ENCODE measurements at places on chromosomes 12 and 14.

DNA sequence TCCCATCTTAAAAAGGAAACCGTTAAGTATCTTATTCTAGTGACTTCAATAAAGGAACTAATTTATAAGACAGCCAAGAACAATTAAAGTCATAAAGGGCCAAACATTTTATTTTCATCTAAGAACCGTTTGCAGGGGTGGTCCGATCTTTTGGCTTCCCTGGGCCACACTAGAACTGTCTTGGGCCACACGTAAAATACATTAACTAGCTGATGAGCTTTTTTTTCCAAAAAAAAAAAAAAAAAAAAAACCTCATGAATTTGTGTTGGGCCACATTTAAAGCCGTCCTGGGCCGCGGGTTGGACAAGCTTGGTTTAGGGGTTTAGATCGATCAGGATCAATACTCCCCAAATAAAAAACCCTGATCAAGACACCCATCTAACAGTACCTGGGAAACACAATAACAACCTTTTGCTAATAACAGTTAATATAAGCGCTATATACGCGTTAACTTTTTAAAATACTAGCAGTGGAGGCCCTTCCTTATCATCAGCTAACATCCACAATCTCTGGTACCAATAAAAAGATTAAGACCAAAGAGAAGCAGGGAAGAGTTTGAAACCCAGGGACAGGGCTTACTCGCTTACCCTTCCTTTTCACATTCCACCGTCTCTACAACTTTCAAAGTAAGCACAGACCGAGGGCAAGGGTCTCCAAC lies 1.1 kb downstream of the NAP1L1 start:
- no peak for DNase-seq

- DNase-seq = no peak
Measured at GRCh38 chr12:29517264-29517663, 19.8 kb upstream of the OVCH1 start.

DNA sequence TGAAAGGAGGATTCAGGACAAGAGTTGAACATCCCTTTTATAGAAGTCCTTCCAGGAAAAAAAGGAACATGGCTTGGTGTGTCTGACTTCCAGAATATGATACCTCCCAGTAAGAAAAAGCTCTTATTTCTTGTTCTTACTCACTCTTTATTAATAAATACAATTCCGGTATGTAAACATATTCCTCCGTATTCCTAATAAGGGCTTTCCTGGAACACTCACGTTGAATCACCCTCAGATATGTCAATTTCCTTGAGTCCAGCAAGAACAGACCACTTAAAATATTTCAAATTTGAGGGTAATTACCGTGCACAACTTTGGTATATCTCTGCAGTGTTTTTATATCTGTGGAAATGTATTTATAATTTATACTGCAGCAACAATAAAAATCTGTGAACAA lies 385.6 kb downstream of the SYT1 start:
- no peak for DNase-seq

- no peak for DNase-seq
Measured at GRCh38 chr14:33929799-33930408, 21.0 kb downstream of the EGLN3 start.

DNA sequence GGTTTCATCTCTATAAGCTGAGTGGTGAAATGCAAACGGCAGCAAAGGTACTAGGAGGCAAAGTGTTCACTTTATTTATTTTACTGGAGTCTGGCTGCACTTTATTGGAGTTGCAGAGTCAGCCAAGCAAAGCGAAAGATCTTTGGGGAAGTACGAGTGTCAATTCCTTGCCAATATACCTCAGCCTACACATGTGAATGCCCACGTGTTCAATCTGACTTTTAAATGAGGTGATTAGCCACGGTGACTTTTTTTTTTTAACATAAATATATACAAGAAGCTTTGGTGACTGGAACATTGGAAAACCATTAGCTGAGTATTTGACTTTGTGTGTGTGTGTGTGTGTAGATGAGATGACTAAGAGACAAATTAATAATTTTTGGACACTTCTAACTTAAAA lies 178.8 kb downstream of the NTS start:
- no peak for DNase-seq

GRCh38 chr12:28535216-28535615 lies 345.0 kb downstream of the CCDC91 start:
- DNase-seq = no peak

- DNase-seq = no peak
Measured at GRCh38 chr12:131112700-131113290, 159.1 kb downstream of the ADGRD1 start.

DNA sequence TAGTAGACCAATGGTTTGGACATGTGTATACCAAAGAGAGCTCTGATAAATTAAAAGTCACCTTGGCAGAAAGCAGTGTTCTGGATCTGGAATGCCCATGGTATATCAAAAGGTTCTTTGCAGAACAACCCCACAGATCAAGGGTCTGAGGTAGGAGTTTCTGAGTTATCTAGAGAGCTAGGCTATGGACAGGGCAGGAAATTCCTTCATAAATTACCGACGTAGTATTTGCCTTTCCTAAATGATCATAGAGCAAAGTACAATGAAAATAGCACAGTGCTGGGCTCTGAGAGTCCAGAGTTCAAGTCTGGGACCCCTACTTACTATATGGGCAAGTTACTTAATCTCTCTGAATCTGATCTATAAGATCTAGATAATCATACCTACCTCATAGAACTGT lies 35.3 kb upstream of the PELI2 start:
- DNase-seq = no peak

GRCh38 chr12:94707036-94707435 lies 56.7 kb upstream of the TMCC3 start:
- no peak for DNase-seq

DNA sequence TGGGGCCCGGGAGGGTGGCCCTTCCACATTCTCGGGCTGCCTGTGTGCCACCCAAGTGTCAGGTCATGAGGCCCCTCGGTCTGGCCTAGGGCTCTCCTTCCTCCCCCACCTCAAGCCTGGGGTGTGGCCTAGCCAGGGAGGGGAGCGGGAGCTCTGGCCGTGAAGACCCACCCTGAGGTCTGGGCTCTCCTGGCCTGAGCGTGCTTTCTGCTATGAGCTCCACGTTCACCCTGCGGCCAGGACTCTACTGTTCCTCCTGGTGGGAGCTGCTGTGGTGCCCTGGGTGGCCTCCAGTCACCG lies 12.0 kb downstream of the PACS2 start:
- DNase-seq = no peak

- DNase-seq = no peak
Measured at GRCh38 chr12:5656836-5657235, 224.9 kb downstream of the NTF3 start.

DNA sequence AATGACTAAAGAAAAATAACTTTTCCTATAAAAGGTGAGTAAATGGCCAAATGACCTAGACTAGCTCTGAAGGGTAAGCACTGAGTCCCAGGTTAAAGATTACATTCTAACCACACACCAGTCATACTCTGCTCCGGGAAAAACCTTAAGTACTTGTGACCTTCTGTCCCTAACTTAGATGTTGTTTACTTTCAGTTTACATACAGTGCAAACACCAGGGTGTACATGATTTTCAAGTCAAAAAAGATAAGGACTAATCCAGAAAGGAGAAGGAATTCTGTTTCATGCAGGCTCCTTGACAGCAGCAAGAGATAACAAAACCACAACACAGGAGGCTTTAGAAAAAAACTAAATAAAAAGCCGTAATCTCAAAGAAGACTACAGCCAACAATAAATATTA lies 174.2 kb downstream of the PPM1H start:
- no peak for DNase-seq

DNA sequence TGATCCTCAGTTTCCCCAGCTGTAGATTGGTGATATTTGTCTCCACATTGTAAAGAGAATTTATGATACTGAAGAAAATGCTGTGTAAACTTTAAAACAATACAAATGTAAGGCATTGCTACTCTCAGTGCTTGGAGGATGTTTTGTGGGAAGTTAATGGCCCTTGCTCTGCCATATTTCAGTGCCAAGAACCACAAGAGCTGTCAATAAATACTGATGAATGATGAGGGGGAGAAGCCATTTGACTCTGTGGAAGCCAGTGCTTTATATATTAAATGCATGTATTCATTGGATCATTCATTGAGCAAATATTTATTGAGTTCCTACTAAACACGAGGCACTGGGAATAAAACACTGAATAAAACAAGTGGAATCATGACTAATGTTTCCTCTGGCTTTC lies 30.8 kb downstream of the CACNA1C start:
- no peak for DNase-seq

DNA sequence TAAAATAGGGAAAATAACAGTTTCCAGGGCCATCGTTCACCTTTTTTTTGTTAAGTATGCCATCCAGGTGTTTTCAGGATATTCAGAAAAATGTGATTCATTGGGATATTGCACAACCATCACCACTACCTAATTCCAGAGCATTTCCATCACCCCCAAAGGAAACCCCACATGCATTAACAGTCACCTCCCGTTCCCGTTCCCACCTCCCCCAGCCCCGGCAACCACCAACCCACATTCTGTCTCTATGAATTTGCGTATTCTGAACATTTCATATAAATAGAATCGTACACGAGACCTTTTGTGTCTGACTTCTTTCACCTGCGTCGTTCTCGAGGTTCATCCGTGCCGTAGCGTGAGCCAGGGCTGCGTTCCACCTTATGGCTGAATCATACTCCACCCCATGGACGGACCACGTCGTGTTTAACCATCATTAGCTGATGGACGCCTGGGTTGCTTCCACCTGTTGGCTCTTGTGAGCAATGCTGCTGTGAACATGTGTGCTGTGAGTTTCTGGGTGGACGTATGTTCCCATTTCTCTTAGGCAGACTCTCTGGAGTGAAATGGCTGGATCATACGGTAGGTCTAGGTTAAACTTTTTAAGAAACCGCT lies 51.0 kb upstream of the NCOR2 start:
- DNase-seq = no peak

DNA sequence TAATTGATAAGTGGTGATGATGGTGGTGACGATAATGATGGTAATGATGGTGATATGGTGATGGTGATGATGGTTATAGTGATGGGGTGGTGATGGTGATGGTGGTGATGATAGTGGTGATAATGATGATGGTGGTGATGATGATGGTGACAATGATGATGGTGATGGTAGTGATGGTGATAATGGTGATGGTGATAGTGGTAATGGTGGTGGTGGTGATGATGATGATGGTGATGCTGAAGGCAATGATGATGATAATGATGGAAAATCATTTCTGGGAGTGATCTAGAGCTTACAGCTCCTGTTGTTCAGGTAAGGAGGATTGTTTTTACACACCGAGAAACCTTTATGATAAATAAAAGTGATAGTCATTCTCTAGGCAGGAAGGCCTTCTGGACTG lies 33.9 kb downstream of the CCDC63 start:
- no peak for DNase-seq

DNA sequence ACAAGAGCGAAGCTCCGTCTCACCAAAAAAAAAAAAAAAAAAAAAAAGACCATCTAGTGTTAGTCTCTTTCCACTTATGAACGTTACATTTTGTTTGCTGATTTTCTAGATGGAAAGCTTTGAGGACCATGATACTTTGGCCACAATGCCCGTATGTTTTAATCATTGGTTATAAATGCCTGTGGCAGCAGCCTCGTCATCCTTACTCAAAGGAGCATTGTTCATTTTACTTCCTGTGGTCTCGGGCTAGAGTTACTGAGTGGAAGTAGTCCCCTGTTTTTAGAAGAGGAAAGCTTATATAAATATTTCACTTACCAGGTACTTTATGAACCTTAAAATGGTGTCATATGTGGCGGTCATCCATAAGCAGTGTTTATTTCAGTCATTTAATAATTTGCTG lies 359.9 kb downstream of the AEBP2 start:
- DNase-seq = no peak

DNA sequence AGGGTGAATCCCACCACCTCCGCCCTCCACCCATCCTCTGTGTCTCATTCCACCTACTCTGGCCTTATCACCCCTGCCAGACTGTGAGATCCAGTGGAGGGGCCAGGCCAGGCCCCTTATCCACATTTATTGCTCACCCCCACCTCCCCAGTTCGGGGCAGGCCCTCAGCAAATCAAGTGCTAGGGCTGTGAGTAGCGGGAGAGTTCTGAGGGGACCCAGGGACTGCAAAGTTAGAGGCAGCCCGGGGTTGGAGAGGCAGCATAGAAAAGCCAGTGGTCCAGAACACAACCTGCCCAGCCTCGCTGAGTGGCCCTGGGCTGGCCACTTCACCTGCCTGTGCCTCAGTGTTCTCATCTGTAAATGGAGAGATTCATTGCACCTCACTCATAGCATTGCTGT lies 27.2 kb upstream of the ACTN1 start:
- DNase-seq = no peak

GRCh38 chr14:76870166-76870565 lies 44.0 kb downstream of the LRRC74A start:
- DNase-seq = no peak

GRCh38 chr12:132633398-132633797 lies 14.8 kb downstream of the P2RX2 start:
- no peak for DNase-seq

GRCh38 chr12:99087278-99087677 lies 442.2 kb downstream of the APAF1 start:
- DNase-seq = no peak

GRCh38 chr14:24425704-24426103 lies 3.8 kb downstream of the CBLN3 start:
- DNase-seq = no peak

DNA sequence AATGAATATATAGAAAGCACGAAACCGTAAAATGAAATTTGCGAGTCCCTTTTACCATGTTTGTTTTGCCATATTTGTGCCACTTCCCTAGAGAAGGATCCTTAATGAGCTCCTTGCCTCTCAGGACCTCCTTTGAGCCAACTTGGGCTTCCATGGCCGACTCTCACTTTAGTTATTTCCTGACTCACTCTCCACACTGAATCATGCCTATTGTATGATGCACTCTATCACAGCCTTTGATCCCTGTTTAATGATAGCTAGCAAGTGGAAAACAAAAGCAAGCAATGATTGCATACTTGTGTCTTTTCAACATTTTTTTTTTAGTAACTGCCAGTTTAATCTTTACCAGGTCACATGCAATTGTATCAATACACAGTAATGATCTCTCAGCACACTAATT lies 153.2 kb downstream of the CCER1 start:
- DNase-seq = no peak

GRCh38 chr12:62332598-62332997 lies 72.4 kb downstream of the USP15 start:
- DNase-seq = no peak

- no peak for DNase-seq
Measured at GRCh38 chr14:90721619-90722305, 94.5 kb downstream of the TTC7B start.

- no peak for DNase-seq
Measured at GRCh38 chr14:100981809-100982208, 78.3 kb upstream of the RTL1 start.

DNA sequence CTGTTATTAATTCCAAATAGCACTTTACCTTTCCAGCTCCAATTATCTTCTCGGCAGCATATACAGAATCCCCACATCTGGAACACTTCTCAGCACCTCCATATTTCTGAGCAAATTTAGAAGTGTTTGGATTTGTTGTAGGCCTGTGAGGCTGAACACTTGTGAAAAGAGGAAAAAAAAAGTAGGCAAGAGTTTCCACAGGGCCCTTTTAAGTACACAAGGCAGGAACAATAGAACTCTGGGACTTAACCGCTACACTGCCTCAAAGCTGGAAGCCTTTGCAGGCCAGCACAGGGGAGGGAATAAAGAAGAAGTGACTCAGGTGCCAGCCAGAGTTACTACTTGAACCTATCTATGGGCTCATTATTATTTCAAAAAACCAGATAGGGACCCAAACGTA lies 18.6 kb downstream of the CSRP2 start:
- no peak for DNase-seq
